Breast epithelium (tissue), 4 donors: ENCODE measurements at places on chromosomes 4 and X. TPM values are rescaled to one million over a fixed set of nuclear protein-coding genes. Genes with fewer than 3 reads are reported as not detected.

DNA sequence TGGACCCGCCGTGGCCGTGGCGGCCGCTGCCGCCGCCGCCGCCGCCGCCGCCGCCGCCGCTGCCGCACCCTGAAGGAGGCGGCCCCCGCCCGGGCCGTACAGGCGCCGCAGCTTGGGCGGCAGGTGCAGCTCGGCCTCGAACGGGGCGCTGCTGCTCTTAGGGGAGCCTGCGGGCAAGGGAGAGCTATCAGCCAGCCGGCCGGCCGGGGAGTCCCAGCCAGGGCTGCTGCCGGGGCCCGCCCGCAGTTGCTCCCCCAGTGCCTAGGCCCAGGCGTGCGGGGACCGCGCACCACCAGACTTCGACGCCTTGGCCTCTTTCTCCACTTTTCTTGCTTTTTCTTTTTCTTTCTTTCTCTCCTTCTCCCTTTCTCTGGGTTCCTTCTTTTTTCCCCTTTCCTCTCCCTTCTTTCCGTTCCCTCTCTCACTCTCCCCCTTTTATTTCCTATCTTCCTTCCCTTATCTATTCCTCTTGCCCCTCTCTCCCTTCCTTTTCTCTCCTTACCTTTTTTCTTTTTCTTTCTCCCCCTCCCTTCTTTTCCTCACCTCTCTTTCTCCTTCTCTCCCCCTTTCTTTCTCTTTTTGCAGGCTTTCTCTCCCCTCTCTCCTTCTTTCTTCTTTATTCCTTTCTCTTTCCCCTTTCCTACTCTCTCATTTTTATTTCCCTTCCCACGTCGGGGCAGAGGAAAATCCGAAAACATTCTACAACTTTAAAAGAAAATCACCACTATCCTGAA lies 2.0 kb downstream of the ARX start:
- no peaks in the 10 kb centered on the region for H3K36me3 ChIP-seq
- H3K4me1 ChIP-seq: no peaks in the 10 kb centered on the region
- DNase-seq: no peak
- H3K4me3 ChIP-seq: no peak overlapping the region
- H3K27ac ChIP-seq: no peak overlapping the region

DNA sequence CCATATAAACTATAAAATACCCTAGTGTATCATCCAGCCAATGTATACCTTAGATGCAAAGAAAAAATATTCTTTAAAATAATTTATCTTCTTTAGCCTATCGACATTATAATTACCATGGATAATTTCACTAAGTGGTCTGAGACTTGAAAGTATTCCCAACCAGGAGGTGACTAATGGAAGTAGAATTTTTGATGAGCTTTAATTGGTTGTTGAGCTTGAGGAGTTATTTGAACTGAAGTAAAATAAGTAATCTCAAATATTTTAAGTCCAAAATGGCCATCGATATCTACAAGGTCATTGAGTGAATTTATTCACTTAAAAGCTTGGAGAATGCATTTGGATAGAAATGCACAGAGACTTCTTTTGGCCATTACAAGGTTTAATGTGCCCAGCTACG lies 436.2 kb downstream of the TLL1 start:
- H3K27me3 ChIP-seq: no peaks in the 10 kb centered on the region
- H3K4me1 ChIP-seq: no peaks in the 10 kb centered on the region
- no peak overlapping the region for H3K4me3 ChIP-seq
- H3K27ac ChIP-seq: no peak overlapping the region

- no peaks in the 10 kb centered on the region for H3K36me3 ChIP-seq
- peaks cover 20% of the 10 kb centered on the region for H3K27me3 ChIP-seq
- H3K4me1 ChIP-seq: no peaks in the 10 kb centered on the region
- H3K4me3 ChIP-seq: no peak overlapping the region
- no peak for DNase-seq
Measured at GRCh38 chrX:133923113-133923512, 62.3 kb downstream of the GPC3 start.

The PWWP3B gene
- total RNA-seq: 7.0 TPM

The NCAPG gene
- total RNA-seq: 0.33 TPM

The UGT2B10 gene
- total RNA-seq: not detected

DNA sequence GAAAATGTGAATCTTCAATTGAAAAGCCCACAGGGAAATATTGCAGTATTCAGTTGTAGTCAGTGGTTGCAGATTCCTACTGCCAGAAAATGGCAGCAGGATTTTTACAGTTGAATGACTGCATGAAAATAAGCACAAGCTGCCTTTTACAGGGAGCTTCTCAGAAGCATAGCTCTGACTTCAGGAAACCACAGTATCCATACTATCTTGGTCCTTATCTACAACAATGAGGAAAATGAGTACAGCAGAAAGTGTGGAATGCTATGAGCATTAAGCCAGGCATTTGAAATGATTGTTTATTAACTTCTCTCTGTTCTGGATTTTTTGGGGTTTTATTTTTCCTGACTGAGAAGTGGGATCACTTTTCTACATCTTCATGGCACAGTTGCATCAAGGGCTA lies 34.6 kb upstream of the PRRG1 start:
- no peaks in the 10 kb centered on the region for H3K36me3 ChIP-seq
- no peak for DNase-seq
- peaks cover 20% of the 10 kb centered on the region for H3K27me3 ChIP-seq

- H3K27me3 ChIP-seq: no peaks in the 10 kb centered on the region
- no peak overlapping the region for H3K27ac ChIP-seq
- H3K4me3 ChIP-seq: no peak overlapping the region
- DNase-seq: no peak
Measured at GRCh38 chr4:100838286-100838685, 320.5 kb upstream of the EMCN start.

DNA sequence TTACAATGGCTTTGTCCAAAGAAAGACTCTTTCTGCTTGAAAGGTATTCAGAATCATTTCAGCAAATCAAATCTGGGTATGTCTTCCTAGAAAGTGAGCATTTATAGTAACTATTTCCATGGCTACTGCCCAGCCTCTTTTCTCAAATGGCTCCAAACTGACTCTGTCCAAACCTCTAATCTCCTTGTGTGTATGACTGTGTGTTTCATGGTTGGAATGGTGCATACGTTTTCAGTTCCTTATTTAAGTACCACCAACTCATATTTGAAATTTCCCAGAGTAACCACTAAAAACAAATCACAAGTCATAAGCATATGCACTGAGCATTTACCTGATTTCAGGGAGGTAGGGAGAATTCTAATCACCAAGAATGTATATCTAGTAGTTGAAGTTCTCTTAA lies 106.0 kb downstream of the TMEM144 start:
- DNase-seq: no peak
- no peak overlapping the region for H3K4me3 ChIP-seq
- no peaks in the 10 kb centered on the region for H3K27me3 ChIP-seq
- no peaks in the 10 kb centered on the region for H3K4me1 ChIP-seq
- no peaks in the 10 kb centered on the region for H3K36me3 ChIP-seq

The NEUROG2 gene
- total RNA-seq: not detected

GRCh38 chr4:101155368-101155767 lies 192.0 kb downstream of the PPP3CA start:
- no peaks in the 10 kb centered on the region for H3K36me3 ChIP-seq
- no peaks in the 10 kb centered on the region for H3K27me3 ChIP-seq
- peak overlapping the region; percentile 54 for H3K27ac ChIP-seq
- DNase-seq: no peak
- H3K4me1 ChIP-seq: no peaks in the 10 kb centered on the region

GRCh38 chrX:101263766-101264165 lies 27.4 kb downstream of the TAF7L start:
- no peaks in the 10 kb centered on the region for H3K4me1 ChIP-seq
- H3K4me3 ChIP-seq: no peak overlapping the region
- peaks cover 78% of the 10 kb centered on the region for H3K27me3 ChIP-seq
- H3K27ac ChIP-seq: no peak overlapping the region
- H3K36me3 ChIP-seq: no peaks in the 10 kb centered on the region
- no peak for DNase-seq

GRCh38 chrX:40539214-40540142 lies 41.3 kb upstream of the ATP6AP2 start:
- H3K4me1 ChIP-seq: no peaks in the 10 kb centered on the region
- H3K27ac ChIP-seq: no peak overlapping the region
- no peak overlapping the region for H3K4me3 ChIP-seq
- no peaks in the 10 kb centered on the region for H3K36me3 ChIP-seq
- no peak for DNase-seq
- no peaks in the 10 kb centered on the region for H3K27me3 ChIP-seq

The FMR1NB gene
- total RNA-seq: not detected

The SOD3 gene
- total RNA-seq: 131 TPM

GRCh38 chrX:130174045-130174704 lies 2.4 kb downstream of the RAB33A start:
- H3K36me3 ChIP-seq: no peaks in the 10 kb centered on the region
- H3K27me3 ChIP-seq: no peaks in the 10 kb centered on the region
- peak overlapping the region; percentile 38 for H3K27ac ChIP-seq
- no peak for DNase-seq
- no peak overlapping the region for H3K4me3 ChIP-seq
- H3K4me1 ChIP-seq: no peaks in the 10 kb centered on the region

DNA sequence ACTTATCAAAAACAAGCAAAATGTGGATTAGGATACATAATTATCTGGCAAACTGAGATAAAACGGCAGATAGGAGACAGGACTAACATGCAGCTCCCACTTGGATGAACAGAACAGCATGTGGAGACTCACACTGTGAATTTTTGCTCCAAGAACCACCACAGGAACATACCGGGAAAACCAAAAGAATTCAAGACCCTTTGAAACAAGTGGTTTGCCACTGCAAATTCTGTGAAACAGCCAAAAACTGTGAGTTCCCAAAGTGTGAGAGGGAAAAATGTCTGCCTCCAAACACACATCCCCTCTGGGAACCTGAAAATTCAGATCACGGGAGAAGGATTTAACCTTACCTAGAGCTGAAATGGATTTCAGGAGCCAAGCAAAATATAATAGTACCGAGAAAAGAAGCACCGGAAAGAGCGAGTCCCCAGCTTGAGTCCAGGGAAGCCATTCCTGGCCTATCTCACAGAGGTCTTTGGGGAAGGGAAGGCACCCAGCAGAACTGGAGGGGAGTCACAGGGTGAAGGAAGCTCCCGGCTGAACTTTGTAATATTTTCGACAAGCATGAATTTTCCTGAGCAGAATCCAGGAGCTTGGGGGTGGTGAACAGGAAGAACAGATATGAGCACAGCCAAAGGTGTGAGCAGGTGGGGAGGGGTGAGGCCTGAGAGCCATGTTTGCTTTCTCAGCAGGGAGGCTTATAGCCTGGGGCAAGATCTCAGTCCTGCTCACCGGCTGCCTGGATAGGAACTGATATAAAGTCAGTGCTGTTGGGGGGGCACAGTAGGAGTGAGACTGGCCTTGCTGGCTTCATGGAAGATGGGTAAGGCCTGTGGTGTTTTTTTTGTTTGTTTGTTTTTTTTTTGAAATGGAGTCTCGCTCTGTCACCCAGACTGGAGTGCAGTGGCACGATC lies 23.9 kb downstream of the MANBA start:
- no peak overlapping the region for H3K27ac ChIP-seq
- H3K36me3 ChIP-seq: no peaks in the 10 kb centered on the region
- H3K27me3 ChIP-seq: no peaks in the 10 kb centered on the region
- DNase-seq: no peak
- no peaks in the 10 kb centered on the region for H3K4me1 ChIP-seq

DNA sequence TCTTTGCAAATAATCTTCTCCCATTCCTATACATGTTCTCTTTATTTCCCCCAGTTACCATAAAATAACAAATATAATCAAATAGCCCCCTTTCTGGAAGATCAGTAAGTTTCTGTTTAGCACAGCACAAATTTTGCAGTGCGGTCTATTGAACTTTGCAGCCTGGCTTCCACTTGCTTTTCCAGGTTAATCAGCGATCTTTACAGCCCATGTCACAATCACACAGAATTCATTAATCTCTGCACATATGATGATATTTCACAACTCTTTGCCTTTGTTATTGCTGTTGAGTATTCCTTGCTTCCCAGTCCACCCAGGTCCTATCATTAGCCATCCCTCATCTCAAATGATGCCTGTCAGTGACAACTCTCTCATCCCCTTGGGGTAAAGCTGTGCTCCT lies 2358.0 kb downstream of the PCDH7 start:
- H3K4me1 ChIP-seq: no peaks in the 10 kb centered on the region
- no peak overlapping the region for H3K4me3 ChIP-seq
- H3K36me3 ChIP-seq: no peaks in the 10 kb centered on the region
- no peak overlapping the region for H3K27ac ChIP-seq

DNA sequence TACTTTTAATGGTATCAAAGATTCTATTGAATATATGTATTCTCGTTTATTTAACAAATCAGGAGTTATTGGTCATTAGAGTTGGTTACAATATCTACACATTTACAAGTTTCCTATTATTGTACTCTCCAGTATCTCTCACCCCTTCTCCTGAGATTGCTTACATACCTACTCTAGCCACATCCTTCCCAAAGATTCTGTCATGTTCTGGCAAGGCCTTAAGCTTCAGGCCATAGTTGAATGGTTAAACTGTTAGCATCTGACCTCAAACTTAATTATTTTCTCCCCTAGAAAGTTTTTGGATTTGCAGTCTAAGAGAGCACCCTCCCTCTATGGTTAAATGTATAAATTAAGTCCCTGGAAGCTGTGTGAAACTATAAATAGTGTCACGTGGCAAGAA lies 784.2 kb downstream of the GLUD2 start:
- H3K27me3 ChIP-seq: no peaks in the 10 kb centered on the region
- no peak overlapping the region for H3K4me3 ChIP-seq
- no peaks in the 10 kb centered on the region for H3K36me3 ChIP-seq
- DNase-seq: no peak
- H3K4me1 ChIP-seq: no peaks in the 10 kb centered on the region

DNA sequence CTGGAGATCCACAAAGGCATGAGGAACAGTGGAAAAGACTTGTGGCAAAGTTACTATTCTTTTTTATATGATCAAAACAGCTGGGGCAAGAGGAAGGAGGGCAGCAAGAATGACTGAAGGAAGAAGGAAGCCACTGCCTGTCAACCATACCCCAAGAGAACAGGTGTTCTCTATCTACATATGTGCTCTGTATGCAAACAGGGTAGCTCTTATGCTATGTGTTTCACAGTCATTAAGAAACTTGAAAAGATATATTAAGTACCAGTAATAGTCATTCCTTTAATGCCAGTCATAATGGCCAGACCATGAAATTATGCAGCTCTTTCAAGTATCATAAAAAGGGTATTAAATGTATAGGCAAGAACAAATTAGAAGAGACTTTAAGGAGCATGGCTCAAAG lies 363.9 kb downstream of the KLHL13 start:
- no peaks in the 10 kb centered on the region for H3K36me3 ChIP-seq
- H3K4me1 ChIP-seq: no peaks in the 10 kb centered on the region

GRCh38 chr4:53688186-53688790 lies 97.0 kb upstream of the LNX1 start:
- no peak for DNase-seq
- H3K27me3 ChIP-seq: no peaks in the 10 kb centered on the region
- H3K36me3 ChIP-seq: no peaks in the 10 kb centered on the region
- no peak overlapping the region for H3K27ac ChIP-seq
- H3K4me3 ChIP-seq: no peak overlapping the region
- H3K4me1 ChIP-seq: no peaks in the 10 kb centered on the region

GRCh38 chrX:30228526-30228925 lies 1.9 kb upstream of the MAGEB3 start:
- no peak for DNase-seq
- no peak overlapping the region for H3K27ac ChIP-seq
- H3K4me3 ChIP-seq: no peak overlapping the region
- H3K27me3 ChIP-seq: peaks cover 4% of the 10 kb centered on the region
- H3K36me3 ChIP-seq: no peaks in the 10 kb centered on the region

The COL4A6 gene
- total RNA-seq: 10.7 TPM

- H3K27ac ChIP-seq: no peak overlapping the region
- DNase-seq: no peak
- H3K36me3 ChIP-seq: no peaks in the 10 kb centered on the region
- H3K27me3 ChIP-seq: no peaks in the 10 kb centered on the region
- H3K4me1 ChIP-seq: no peaks in the 10 kb centered on the region
Measured at GRCh38 chr4:97548943-97549583, 594.2 kb downstream of the STPG2 start.

GRCh38 chr4:140944199-140944515 lies 188.0 kb upstream of the TBC1D9 start:
- DNase-seq: no peak
- H3K4me1 ChIP-seq: no peaks in the 10 kb centered on the region
- H3K36me3 ChIP-seq: no peaks in the 10 kb centered on the region
- H3K4me3 ChIP-seq: no peak overlapping the region
- no peaks in the 10 kb centered on the region for H3K27me3 ChIP-seq

The MAGEC2 gene
- total RNA-seq: not detected
